AG09309 (cell line): ENCODE measurements at places on chromosomes 4 and X.

DNA sequence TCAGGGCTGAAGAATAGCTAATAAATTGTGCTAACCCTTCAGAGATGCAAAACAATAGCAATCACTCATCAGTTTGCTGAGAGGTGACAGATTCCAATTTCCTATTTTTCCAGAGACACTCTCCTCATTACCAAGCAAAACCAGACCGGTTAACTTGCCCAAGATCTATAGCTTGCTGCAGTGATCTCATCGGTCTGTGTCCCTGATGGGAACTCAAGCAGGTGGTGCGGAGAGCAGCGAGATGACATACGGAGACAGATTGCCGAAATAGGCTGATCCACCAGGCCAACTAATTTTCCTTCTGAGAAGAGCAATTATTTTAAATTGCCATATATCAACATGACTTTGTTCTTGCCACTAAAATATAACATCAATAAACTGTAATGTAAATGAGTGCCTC lies 10.5 kb upstream of the DCHS2 start:
- DNase-seq: no peak

GRCh38 chr4:10347281-10347795 lies 109.9 kb downstream of the ZNF518B start:
- DNase-seq: no peak

DNA sequence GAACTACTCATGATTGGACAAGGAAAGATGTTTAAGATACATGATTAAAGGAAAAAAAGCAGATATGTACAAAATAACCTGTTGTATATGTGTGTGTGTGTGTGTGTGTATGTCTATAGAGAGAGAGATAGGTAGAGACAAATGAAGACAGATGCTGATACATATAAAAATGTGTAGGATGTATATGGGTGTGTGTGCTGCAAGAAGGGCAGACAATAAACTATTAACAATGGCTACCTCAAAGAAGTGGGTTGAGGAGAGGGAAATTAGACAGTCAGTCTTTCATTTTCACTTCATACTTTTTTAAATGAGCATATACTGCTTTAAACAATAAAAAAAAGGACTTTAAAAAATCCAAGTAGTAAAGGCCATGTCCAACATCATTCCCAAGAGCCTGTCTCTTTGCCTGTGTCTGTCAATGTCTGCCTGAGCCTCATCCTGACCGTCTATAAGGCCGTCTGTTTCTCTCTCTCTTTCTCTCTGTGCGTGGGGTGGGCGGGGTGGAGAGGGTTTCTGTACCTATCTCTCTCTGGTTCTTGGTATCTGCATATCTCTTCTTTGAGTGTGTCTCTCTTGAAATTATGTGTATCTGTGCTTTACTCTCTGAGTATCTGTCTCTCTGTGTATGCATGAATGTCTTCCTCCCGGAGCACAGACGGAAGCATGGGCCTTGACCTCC lies 62.8 kb downstream of the LRBA start:
- DNase-seq: no peak

- DNase-seq: no peak
These were observed 128.7 kb downstream of the AKAP4 start for GRCh38 chrX:50072110-50072509.

DNA sequence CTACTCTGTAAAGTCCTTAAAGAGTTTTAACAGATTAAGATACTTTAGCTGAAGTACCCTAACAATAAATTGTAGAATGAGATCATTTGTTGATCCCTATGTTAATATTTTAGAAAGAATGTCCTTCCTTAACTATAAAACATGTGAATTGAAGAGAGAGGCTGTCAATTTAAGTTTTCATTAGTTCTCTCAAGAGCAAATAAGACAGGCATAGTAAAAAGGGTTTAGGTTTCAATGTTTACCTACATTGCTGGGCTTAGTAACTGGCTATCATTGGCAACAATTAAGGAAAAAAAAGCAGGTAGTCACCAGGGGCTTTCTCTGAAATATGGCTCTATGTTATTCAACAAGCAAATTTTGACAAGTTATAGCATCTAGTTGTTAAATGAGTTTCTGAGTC lies 91.5 kb downstream of the ATRX start:
- DNase-seq: no peak

GRCh38 chrX:65127842-65128241 lies 151.6 kb upstream of the ZC4H2 start:
- DNase-seq: no peak

- DNase-seq: no peak
These were observed 34.0 kb downstream of the SLC9A6 start for GRCh38 chrX:136019226-136019625.

GRCh38 chrX:43176686-43177085 lies 398.7 kb upstream of the PPP1R2C start:
- no peak for DNase-seq

DNA sequence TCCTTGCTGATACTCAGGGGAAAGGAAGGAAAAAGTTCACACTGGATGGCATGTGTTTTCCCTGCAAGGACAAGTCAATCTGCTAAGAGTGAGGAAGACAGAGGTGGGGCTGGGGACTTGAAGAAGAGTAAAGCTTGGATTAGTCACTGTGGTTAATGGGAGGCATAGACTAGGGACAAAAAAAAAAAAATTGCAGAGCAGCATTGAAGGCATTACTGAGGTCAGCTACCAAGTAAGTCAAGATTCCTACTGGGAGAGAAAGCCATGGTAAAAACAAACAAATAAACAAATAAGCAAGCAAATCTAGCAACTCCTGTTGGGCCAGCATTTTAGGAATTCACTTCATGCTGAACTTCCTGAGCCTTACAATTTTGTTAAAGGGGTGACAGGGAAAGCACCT lies 58.2 kb upstream of the GPC4 start:
- DNase-seq: no peak

DNA sequence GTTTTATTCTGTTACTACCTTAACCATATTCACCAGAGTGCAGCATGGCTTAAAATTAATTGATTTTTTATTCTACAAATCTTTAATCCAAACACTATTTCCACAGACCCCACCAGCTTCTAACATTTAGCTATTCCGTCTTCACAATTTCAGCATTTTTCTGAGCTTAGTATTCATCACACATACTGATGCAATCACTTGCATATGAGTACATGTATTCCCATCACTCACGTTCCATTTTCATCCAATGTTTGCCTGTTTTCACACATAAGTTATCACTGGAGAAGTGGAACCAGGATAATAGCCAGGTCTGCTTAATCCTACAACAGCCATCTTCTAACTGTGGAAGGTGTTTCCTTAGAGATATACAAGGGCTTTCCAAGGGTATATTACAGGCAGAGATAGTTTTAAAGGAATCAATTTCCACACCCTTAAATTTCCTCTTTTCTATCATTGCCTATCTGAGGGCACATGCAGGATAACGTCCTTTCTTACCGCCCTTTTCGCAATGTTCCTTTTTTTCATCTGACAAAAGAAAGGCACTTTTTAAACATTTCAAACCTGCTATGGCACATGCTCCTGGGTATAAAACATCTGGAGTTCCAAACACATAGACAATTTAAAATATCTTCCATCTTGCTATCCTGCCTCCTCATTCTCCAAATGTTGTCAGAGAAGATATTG lies 115.8 kb downstream of the CORIN start:
- no peak for DNase-seq

DNA sequence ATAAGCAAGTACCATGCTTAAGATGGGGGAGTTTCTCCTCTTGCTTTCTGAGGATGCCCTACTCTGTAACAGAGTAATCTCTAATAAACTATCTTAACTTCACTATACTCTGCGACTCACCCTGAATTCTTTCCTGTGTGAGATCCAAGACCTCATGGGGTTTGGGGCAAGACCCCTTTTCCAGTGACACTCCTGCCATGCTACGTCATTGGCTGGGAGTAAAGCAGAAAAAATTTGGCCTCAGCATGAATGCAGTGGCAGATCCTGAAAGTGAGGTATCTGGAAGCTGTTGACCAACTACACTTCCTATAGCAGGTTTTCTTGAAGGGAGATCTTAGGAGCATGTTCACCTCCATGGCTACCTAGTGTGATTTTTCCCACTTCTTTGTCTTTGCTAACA lies 109.1 kb upstream of the MED14 start:
- no peak for DNase-seq

GRCh38 chrX:50103866-50104566 lies 96.8 kb downstream of the AKAP4 start:
- no peak for DNase-seq

GRCh38 chrX:25226151-25226550 lies 210.4 kb upstream of the ARX start:
- DNase-seq: no peak

- no peak for DNase-seq
These were observed 297.0 kb upstream of the PUDP start for GRCh38 chrX:7444967-7445366.

DNA sequence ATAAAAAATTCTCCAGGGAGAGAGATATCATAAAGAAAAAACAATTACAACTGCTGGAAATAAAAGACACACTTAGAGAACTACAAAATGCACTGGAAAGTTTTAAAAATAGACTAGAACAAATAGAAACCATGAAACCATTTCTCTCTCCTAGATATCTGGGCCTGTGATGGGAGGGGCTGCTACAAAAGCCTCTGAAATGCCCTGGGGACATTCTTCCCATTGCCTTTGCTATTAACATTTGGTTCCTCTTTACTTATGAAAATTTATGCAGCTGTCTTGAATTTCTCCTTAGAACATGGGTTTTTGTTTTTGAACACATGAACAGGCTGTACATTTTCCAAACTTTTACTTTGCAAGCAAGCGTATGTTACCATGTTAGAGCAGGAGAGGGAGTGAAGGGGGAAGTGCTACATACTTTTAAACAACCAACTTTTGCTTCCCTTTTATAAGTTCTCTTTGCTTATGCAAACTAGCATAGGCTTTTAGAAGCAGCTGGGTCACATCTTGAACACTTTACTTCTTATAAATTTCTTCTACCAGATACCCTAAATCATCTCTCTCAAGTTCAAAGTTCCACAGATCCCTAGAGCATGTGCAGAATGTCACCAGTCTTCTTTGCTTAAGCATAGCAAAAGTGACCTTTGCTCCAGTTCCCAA lies 47.9 kb upstream of the PACRGL start:
- DNase-seq: no peak

- peak; percentile 43 for DNase-seq
These were observed 148.9 kb upstream of the JADE1 start for GRCh38 chr4:128660361-128661215.

- no peak for DNase-seq
These were observed 10.1 kb upstream of the SH3TC1 start for GRCh38 chr4:8188743-8189550.

DNA sequence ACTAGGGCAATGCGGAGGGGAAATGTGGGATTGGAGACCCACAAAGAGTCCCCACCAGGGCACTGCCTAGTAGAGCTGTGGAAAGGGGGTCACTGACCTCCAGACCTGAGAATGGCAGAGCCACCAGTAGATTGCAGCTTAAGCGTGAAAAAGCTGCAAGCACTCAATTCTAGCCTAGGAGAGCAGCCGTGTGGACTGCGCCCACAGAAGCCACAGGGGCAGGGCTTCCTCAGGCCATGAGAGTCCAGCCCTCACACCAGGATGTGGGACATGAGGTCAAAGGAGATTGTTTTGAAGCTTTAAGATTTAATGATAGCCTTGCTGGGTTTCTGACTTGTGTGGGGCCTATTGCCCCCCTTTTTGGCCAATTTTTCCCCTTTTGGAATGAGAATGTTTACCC lies 379.0 kb downstream of the INPP4B start:
- no peak for DNase-seq

DNA sequence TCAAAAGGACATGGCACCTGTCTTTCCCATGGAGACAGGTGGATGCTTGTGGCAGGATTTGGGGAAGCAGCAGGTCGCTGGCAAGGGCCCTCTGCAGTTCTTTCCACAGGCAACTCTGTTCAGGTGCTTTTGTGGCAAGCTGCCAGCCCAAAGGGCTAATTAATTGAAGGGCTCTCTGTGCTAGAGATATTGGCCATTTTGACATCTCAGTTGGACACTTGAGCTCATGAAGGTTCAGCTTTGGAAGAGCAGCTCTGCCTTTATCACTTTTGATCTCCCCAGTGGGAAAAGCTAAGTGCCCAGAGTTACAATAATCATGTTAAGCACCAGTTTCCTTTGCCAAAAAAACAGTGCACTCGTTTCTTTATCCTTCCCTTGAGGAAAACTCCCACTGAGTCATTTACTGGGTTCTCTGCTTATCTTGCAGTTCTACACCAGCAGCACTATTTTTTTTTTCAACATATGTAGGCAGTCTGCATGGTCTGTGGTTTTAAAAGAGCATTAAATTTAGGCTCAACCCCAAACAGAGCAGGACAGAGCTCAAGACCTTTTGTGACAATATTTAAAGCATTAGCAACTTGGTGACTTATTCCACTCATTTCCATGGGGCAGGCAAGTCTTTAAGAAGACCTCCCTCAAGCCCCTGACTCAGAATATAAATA lies 336.4 kb upstream of the RASGEF1B start:
- no peak for DNase-seq

DNA sequence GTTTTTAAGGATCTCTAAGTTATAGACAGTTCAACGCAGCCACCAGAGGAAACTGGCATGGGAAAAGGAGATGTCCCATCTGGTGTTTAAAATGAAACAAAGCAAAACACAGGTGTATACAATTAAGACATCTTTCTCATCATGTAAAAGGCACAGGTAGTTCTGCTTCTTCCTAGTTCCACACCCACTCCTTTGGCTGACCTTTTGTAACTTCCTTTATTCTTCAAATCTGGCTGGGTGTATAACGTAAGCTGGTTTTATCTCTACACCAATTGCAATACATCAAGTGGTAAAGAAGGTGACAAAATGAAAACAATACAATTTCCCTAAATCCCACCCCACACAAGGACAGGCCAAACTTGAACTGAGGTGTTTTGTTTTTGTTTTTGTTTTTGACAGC lies 27.3 kb upstream of the FBXW7 start:
- no peak for DNase-seq

DNA sequence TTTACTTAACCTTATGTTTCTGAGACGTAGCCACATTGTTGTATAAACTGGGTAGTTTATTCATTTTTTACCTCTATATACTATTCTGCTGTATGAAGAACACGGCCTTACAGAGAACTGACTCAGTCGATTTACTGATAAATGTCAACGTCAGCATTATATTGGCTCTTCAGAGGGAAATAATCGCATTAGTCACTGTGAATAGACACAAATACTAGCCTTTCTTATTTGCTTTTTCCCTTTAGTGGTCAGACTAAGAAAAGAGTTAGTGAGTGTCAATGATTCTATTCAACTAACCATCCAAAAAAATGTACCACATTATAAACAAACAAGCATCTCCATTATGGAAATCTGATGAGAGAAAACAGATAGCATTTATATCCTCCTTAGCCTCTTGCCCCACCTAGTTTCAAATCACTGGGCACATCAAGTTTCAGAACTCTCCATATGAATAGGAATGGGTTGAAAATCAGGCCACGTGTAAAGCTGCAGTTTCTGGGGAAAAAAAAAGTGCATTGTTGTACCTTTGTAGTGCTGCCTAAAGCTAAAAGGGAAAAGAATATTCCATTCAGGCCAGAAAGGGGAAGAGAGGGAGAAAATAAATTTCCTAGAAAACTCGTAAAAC lies 146.7 kb upstream of the VCX3A start:
- DNase-seq: no peak
